ENCODE measurements at places on chromosomes 12 and 14.

DNA sequence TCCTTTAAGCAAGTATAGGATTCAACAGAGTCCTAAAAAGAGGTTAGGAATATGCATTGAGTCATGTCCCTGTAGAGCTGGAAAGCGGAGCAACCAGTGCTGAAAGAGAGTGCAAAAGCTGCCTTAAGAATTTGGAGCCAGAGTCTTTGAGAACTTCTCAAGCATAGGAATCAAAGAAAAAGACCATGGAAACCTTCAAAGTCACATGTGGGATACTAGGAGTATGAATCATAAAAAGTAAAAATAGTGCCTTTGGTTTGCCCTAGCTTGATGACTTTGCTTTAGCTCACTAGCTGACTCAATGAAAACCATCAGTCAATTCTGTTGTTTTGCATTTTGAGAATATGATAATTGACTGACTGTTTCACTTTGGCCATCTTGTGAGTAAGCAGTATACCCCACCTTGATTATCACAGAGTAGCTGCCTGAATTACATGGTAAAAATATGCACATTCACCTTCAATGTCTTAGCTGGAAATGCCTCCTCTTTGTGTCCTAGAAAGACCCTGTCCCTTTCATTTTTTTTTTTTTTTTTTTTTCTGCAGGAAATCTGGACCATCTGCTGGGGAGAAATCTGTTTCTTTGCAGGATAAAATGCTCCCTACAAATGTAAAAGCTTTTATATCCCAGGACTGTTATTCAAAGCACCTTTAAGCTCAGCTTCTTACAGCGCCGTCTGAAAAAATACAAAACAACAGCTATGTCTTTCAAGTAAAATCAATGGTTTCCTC lies 248.6 kb upstream of the KRR1 start:
- DNase-seq: no peak

DNA sequence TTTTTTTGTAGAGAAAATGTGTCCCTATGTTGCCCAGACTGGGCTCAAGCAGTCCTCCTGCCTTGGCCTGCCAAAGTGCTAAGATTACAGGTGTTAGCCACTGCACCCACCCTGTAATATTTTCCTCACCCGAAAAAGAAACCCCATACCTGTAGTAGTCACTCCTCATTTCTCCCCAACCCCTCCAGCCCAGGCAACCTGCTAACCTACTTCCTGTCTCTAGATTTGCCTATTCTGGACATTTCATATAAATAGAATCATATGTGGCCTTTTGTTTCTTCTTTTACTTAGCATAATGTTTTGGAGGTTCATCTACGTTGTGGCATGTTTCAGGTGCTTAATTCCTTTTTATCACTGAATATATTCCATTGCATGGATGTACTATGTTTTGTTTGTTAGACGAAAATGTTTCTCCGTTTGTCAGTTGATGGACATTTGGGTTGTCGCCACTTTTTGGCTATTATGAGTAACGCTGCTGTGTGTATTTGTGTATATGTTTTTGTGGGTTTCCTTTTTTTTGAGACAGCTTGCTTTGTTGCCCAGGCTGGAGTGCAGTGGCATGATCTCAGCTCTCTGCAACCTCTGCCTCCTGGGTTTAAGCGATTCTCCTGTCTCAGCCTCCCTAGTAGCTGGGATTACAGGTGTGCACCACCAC lies 6.2 kb downstream of the ANKRD13A start:
- peak; percentile 28 for DNase-seq

DNA sequence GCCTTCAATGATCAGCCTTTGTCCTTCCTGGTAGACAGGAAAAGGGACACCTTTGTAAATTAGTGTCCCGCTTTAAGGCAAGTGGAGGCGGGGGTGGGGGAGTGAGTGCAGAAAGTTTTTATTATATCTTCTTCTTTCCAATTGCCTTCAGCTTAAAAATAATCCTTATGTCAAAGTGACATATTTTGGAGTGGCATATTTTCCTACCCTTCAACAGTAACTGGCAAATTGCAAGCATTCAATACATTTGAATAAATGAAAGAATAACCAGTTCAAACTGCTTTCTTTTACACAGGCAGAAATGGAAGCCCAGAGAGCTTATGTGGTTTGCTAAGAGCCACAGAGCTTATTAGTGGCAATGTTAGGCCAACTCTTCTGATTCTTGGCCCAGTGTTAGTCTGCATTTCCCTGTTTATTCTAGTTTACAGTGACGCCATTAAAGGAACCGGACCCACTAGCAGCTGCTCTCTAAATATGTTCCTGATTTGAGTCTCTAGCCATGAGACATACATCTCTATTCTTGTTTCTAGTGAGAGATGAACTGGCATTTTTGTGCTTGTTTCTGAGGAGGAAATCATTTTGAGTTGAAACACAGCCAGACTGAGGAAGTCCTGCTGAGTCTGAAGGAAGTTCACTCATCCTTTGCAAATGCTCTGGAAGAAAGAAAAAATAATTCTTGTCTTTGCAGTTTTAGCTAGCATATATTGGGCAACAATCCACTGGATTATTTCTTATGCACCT lies 468.7 kb downstream of the NOVA1 start:
- no peak for DNase-seq

- no peak for DNase-seq
Measured at GRCh38 chr14:56809270-56810146, 771 bp downstream of the OTX2 start.

GRCh38 chr12:75882421-75882820 lies 149.2 kb downstream of the PHLDA1 start:
- no peak for DNase-seq

- no peak for DNase-seq
Measured at GRCh38 chr14:69356903-69357543, 41.1 kb downstream of the ERH start.

DNA sequence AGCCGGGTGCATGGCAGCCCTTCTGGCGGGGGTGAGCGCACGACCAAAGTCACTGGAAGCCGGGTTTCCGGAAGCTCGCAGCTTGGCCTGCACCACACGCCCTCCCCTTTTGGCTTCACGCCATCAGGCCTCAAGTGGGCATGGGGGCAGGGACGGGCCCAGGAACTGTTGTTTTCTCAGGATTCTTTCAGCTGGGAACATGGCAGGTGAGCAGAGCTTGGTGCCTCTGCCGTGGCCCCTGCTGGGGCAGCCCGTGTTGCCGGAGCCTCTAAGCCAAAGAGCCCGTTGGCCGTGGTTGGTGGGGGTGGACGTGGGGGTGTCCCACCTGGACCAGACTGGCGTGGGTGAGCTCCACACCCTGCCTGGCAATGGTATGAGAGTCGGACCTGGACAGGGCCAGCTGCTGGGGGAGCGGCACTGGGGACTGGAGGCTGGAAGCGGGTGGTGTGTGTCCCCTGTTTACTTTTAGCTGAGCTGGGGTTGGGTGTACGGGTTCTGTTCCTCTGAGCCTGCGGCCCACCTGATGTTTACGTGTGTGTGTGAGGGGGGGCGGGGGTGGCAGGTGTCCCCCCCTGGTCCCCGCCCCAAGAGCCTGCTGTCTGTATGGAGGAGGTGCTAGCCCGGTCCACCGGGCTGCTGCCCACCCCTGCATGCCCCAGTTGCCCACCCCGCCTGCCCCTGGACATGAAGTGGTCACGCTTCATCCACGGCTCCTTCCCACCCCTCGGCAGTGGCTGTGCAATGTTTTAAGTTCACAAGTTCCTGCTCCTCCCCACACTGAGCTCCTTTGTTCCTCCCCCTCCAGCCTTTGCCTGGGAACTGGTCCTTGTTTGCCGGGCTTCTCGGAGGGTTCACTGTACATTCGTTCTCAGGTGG lies 28.7 kb upstream of the PLD4 start:
- DNase-seq: no peak

DNA sequence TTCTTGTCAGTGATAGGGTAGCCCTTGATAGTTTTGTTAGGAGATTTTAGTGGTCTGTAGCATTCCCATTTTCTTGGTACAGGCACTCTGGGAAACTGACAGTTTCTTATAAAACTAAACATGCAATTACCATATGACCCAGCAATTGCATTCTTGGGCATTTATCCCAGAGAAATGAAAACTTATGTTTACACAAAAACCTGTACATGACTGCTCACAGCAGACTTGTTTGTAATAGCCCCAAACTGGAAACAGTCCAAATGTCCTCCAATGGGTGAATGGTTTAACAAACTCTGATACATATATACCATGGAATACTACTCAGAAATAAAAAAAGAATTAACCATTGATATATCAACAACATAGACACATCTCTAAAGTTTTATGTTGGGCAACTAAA lies 75.5 kb downstream of the BORCS5 start:
- DNase-seq: no peak

DNA sequence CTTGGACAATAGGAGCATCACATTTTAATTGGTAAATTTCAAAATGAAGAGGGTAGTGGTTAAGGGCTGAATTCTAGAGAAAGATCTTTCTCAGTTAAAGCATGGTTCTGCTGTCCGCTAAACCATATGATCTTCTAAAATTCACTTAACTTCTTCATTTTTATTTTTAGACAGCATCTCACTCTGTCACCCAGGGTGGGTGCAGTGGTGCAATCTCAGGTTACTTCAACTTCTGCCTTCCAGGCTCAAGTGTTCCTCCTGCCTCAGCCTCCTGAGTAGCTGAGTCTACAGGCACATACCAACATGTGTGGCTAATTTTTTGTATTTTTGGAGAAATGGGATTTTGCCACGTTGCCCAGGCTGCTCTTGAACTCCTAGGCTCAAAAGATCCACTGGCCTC lies 226.7 kb upstream of the ABCD2 start:
- DNase-seq: no peak

- DNase-seq: no peak
Measured at GRCh38 chr12:46043972-46044520, 53.7 kb upstream of the SCAF11 start.

DNA sequence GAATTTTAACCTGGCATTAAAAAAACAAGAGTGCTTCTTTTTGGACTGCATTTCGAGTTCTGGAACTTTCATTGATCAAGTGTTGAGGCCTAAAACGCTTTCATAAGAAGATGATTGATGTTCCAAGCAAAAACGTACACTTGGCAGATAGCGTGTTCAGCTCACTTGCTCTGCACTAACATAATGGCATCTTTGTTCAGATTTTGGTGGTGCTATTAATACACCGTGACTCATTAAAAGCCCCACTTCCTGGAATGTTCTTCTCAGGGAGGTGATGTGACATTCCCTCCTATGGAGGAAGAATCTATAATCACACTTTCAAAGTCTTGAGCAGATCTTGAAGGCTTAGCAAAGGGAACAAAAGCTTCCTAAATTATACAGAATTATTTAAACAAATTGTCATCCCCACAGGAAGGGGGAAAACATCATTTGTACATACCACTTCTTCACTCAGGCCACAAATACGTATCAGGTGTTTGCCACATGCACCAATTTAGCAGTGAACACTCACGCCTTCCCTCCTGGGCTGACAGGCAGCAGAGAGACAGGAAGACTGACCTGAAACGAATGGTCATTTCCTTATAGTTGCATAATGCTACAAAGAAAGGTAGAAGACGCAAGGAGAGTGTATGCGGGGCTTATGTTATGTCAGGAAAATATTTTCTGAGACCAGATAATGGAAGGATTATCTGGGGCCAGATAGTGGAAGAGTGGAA lies 15.4 kb downstream of the HSP90AA1 start:
- DNase-seq: no peak

DNA sequence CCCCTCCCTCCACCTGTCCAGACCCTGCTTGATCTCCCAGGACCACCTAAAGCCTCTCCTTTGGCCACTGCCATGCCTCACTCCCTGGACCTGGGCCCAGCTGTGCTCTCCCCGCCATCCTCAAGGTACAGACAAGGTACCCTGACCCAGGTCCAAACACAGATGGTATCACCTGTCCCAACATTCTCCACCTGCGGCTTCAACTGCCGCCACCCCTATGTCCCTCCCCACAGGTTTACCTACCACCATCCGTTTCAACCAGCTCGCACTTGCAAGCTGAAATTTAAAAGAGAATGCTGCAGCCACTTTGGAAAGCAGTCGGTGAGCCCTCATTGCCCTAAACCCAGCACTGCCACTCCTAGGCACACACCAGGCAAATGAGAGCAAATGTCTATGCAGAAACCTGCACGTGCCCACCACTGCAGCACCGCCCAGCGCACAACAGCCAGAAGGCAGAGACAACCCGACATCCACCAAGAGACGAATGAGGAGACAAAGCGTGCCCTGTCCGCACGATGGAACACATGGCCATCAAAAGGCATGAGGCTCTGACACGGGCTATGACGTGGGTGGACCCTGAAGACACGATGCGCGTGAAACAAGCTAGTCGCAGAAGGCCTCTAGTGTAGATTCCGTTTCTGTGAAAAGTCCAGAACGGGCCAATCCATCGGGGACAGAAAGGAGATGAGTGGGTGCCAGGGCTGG lies 71.0 kb downstream of the RFLNA start:
- no peak for DNase-seq

DNA sequence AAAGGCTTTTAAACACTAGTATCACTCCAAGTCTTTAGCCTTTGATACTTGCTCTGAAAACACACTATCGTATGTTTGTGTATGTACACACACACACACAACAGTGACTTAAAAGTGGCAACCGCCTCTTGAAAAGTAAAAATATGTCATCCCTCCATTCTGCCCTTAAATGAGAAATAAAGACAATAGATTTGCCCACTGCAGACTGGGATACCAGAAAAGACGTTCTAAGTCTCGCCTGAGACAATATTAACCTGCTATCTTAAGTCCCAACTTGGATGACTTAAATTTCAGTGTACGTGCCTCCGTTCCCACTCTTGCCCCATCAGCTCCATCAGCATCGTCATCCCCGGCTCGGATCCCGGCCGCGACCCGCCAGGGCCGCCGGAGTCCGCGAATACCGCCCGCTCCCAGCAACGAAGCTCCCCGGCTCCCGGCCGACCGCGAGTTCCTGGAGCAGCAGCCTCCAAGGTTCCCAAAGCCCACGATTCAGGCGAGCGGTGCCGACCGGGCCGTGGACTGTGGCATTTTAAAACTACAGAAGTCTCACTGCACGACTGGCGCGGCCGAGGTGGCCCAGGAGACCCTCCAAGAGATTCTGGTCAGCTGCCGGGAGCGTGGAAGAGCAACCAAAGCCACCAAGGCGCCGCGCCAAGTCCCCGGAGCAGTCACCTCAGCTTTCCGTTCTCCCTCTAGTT lies 2.8 kb upstream of the ARID2 start:
- DNase-seq: peak; percentile 54

- no peak for DNase-seq
Measured at GRCh38 chr12:110023059-110023980, 24.1 kb downstream of the ANKRD13A start.

DNA sequence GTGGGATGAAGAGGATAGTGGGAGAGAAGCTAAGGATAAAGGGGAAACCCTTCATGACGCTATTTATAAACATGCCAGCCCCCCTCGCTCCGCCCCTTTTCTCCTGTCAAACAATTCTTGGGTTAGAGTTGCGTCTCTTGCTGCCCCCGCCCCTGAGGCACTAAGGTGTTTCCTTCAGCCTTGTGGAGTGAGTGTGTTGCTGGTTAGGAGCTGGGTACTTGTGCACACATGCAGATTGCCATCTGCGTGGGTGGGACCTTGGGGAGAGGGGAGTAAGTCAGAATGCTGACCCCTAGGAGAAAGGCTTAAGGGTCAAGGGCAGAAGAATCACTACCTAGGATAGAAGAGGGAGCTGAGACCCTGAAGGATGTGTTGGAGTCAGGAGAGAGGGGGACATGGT lies 5.4 kb downstream of the FOXJ2 start:
- DNase-seq: no peak

DNA sequence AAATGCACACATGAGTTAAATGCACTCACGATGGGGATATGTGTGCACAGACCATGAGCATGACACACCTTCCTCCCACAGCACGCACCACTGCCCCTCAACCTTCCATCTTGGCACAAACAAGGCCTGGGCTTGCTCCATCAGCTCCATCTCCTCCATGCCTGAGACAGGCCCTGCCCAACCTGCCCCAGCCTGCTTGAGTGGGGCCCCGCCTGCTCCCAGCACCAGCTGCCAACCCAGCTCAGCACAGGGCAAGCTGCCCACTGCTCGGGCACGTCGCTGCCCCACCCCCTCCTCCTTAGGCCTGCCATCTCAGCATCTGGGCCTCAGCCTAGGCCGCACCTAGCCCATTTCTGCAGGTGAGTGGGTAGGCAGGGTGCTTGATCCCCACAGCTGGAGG lies 27.6 kb upstream of the KRT78 start:
- DNase-seq: no peak

Data from activated CD4-positive, alpha-beta T cell treated with anti-CD3 and anti-CD28 coated beads for 48 hours (primary cell).